ENCODE measurements at places on chromosomes 16 and 17.

DNA sequence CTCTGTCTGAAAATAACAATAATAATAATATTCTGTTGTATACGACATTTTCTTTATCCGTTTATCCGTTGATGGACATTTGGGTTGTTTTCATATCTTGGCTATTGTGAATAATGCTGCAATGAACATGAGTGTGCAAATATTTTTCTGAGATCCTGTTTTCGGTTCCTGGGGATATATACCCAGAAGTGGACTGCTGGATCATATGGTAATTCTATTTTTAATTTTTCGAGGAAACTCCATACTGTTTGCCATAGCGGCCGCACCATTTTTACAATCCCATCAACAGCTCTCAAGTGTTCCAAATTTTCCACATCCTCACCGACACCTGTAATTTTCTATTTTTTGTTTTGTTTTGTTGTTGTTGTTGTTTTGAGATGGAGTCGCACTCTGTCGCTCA is 5.3 kb upstream of the PRSS41 start:
- DNase-seq, result no peak

DNA sequence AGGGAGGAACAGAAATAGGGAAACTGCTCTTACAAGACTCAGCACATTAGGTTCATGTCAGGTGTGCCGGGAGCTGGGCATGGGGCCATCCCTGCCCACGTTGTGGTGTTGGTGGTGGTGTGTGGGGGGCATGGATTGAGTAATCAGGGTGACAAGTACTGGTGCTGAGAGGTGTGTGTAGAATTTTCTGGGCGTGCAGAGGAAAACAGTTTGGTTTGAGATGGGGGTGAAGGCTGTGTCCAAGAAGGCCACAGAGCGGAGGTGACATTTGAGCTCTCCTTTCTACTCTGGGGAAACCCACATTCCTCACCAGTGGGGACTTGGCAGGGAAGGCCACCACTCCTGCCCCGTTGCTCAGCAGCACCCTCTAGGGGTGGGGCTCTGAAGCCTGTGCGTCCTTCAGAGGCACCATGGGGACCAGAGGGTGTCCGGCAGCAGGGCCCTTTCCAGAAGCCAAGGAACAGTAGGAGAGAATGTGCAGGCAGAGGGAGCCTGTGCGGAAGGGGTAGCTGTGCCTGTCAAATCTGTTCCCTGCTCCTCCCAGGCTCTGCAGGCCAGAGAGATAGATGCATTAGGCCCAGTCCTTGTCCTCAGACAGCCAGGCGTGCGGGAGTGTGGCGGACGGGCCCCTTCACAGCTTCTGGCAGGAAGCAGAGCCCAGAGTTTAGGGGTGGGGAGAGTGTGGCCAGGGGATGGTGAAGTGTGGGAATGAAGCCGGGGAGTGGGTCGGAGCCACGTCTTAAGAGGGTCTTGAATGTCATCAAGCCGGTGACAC is 48.7 kb upstream of the GSE1 start:
- DNase-seq, result no peak

GRCh38 chr17:75755990-75756389 is 9.0 kb downstream of the GALK1 start:
- DNase-seq, result no peak

DNA sequence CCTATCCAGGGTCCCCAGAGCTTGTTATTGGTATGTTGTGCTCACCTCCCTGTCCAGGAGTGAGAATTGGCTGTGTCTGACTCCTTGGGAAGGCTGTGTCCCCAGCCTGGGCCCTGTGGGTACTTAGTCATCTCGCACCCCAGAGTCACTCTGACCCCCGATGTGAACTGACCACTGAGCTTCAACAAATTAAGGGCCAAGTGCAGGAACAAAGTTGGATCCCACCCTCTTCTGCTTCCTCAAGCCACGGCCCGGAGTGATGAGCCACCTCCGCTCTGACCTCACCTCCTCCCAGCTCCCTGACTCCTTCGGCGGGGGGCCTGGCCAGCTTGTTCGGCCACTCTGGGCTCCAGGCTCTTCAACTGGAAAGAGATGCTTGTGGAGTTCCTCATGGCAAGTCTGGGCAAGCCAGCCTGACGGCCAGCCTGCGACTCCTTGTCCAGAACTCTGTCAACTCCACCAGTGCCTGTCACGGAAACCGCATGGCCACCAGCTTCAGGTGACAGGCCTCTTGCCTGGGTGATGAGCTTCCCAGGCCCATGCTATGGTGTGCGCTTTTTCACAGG is 22.3 kb upstream of the MPRIP start:
- no peak for DNase-seq

GRCh38 chr17:31357839-31358394 is 33.6 kb upstream of the RAB11FIP4 start:
- no peak for DNase-seq

DNA sequence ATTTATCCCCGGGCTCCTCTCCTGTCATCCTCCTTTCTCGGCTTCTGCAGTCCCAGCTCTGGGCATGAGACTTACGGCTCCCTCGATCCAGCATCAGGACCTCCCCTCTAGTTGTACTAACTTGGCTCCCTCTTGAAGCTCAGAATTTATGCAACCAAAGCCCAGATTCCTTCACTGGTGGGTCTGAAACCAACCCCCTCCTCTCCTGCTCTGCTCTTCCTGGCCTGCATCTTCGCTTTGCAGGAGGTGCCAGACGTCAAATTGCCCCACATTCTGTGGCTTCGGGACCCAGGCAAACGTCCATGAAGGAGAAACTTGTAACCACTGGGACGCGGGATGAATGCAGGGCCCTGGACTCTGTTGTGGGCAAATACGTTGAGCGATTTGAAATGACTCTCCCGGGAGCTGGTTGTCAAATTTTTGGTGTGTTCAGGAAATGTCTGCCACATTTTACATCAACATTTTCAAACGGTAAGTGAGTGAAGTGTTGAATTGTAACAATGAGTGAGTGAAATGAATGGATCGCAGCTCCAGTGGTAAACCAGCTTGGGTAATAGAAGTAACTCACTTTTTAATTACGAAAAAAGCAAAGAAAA is 29.3 kb upstream of the ELAC2 start:
- no peak for DNase-seq

- DNase-seq, result no peak
Observed at GRCh38 chr16:82241469-82242052, 71.5 kb upstream of the MPHOSPH6 start.

- no peak for DNase-seq
Observed at GRCh38 chr17:75341784-75342486, 52.7 kb upstream of the SLC25A19 start.

- no peak for DNase-seq
Observed at GRCh38 chr17:19991252-19991885, 13.7 kb upstream of the AKAP10 start.

DNA sequence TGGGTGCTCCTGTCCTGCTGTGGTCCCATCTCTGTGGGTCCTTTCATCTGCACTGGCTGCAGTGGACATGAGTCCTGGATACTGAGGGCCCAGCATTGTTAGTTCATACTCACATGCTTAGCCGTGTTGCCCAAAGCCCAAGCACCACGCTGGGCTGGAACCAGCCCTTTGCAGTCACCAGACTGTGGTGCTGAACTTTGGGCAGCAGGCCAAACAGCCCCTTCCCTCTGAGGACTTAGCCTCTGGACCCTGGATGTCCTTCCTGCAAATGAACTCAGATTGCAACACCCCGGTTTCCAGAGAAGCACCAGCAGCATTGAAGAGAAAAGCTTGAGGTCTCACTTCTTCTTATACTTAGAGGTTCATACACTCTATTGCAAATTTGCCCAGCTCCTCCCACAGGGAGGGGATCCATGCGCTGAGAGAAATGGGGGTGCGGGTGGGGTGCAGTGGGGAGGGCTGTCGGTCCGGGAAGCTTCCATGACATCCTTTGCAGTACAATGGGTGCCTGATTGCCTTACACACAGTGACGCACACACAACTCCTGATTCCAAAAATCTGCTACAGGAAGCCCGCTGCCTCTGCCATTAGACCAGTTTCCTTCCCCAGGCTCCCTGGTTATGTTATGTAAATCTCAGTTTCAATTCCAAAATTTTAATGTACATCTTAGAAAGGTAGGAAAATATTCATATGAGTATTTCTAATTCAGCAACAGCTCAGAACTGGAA is 65.8 kb downstream of the RGS9 start:
- DNase-seq, result no peak

Measured in muscle of leg (tissue), 16 donors.